NCI-H524 treated with DMSO at 0.1 percent for 48 hours (cell line): ENCODE measurements at places on chromosomes 2 and 18.

DNA sequence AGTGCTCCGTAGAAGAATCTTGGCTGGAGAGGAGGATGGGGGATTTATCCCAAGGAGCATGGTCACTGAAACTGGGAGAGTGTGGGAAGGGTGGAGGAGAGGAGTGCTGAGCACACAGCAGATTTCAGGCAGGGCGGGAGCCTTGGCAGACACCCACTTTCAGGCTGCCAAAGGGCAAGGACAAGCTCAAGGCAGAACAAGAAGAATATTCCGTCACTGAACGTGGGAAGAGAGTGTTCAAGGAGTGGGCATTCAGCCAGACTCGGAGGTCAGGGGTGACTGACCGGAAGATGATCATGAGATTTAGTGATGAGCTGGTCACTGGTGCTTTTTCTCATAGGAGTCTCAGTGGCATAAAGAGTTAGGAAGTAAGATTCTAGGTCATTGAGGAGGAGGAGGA, 136.2 kb upstream of the RASGRP3 start:
- DNase-seq: no peak

- no peak for DNase-seq
Observed at GRCh38 chr2:9941196-9941995, 10.1 kb upstream of the GRHL1 start.

DNA sequence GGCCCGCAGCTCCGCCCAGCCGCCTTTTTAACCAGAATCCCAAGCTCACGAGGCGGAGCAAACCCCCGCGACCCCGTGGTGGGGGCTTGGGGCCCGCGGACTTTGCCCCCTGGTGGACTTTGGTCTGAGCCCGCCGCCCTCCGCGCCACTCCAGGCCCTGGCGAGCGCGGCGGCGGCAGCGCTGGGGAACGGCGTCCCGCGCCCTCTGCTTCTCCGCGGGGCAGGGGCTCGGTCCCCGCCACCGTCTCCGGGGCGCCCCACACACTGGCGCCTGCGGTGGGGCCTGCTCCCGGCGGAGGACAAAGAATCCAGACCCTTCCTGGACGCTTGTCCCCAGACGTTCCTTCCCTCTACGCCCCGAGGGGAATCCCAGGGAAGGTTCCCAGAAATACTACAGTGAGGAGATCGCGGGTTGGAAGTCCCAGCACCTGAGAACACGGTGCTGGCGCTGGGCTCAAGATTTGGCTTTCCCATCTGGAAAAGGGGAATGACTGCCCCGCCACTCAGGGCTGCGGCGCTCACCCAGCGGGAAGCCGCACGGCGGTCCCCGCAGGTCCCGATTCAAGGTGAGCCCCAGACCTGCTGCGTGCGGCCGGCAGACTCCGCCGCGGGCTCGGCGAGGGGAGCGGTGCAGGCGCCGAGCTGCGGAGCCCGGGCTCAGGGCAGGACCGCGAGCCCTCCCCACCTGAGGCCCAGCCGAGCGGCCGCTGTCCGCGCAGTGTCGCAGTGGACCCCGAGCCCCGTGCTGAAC, at the start of gene HAAO:
TSS of gene HAAO (minus strand) at position 1 of the 751 bp plus-strand sequence. CDS start 47 bp downstream, outside the sequence.
- DNase-seq: no peak

DNA sequence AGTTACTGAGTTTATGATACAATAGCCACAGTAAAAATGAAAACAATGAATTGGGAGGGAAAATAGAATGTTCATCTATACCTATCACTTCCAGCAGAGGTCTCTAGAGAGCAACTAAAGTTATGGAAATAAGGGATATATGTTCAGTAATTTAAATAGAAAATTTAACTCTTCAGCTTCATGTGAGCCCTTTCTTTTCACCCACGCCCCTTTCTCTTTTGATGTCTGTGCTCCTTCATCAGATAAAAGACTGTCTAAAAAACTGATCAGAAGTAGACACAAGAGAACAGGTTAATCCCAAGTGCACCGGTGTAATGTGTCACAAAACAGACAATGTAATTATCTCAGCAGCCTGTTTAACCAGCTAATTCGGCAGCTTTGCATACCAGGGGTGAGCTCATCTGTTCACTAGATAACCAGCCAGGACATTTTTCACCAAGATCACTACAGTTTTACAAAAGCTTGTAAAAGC, 238.5 kb upstream of the ERBB4 start:
- DNase-seq: peak; percentile 66

DNA sequence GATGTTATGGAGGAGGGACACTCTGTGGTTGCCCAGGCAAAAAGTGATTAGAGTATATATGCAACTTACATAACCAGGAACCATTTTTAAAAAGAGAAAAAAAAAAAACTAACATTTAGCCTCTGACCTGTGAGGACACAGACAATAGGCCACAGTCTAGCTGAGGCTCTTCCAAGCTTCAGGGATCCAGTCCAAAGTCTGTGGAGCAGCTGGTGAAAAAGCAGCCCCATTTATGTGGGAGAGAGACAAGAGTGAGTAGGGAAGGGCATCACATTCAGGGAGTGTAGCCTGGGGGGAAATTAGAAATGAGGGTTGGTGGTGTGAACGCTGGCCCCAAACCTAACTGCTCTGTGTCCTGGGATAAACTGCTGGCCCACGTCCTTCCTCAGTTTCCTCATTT, 122.8 kb downstream of the MYO5B start:
- no peak for DNase-seq

DNA sequence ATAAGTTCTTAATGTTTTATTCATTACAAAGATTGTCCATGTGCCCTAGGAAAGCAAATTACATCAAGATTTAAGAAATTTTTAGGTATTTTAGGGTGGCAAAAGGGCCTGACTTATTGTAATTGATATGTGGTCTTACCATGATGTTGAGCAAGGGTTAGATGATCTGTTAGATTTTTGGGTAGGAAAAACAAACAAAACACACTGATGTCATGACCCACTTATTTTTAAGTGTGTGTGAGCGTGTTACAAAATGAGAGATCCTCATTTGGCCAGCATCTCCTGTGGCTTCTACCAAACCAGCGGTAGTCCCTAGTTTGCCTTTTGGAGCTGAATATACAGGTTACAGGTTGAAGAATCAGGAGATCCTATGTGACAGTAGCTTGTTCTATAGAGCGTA, 89.8 kb upstream of the ITGB6 start:
- no peak for DNase-seq

- DNase-seq: no peak
Observed at GRCh38 chr2:217484046-217484445, 518.7 kb downstream of the TNS1 start.

- no peak for DNase-seq
Observed at GRCh38 chr2:30235859-30236535, 4.7 kb downstream of the LBH start.

GRCh38 chr2:127641133-127641532, 4.8 kb upstream of the GPR17 start:
- DNase-seq: no peak

- DNase-seq: no peak
Observed at GRCh38 chr2:36466135-36466534, 110.6 kb downstream of the CRIM1 start.

DNA sequence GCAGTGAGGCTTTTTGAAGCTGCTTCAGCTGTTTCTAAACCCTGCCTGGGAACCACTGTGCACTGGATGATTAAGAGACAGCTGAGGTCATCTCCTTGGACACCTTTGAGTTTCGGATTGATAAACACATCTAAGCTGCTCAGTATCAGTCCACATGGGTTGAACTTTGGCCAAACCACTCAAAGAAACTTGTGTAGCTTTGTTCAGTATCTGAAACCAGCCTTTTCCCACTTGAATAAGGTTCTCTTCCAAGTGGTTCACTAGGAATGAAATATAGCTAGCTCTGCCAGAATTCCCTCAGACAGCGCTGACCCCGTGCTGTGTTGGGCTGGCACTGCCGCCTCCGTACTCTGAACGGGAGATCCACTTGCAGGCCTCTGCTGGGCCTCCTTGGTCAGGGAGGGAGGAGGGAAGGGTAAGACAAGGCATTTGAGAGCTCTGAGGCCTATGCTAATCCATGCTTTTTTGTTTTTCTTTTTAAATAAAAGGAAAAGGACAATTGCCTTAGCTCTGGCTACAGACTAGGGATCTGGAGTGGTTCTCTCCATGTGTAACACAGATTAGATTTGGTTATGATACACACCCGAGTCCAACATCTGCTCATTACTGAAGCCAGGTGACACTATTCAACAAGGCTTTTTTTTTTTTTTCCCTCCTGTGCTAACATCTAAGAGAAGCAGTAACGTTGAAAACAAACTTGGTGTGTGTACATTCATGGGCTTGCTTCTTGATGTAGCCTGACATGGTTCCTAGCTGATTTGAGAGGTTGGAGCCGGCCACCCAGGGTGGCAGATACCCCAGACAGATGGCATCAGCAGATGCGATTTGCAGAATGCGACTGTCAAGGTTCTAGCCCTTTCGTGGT, 67.7 kb downstream of the NCK2 start:
- peak; percentile 69 for DNase-seq
